ENCODE measurements at places on chromosomes 2 and 18.

- no peak overlapping the region for H3K27ac ChIP-seq
- no peaks in the 10 kb centered on the region for H3K27me3 ChIP-seq
- no peaks in the 10 kb centered on the region for H3K4me1 ChIP-seq
- no peaks in the 10 kb centered on the region for H3K36me3 ChIP-seq
- DNase-seq: no peak
- no peak overlapping the region for H3K4me3 ChIP-seq
These were observed 173.3 kb downstream of the ANKRD44 start for GRCh38 chr2:197137231-197137630.

GRCh38 chr2:217988014-217988839 is 14.6 kb downstream of the TNS1 start:
- no peaks in the 10 kb centered on the region for H3K36me3 ChIP-seq
- no peaks in the 10 kb centered on the region for H3K27me3 ChIP-seq
- peak; percentile 86 for DNase-seq
- no peak overlapping the region for H3K4me3 ChIP-seq
- peaks cover 16% of the 10 kb centered on the region for H3K4me1 ChIP-seq
- H3K27ac ChIP-seq: peak overlapping the region; percentile 52

- no peaks in the 10 kb centered on the region for H3K36me3 ChIP-seq
- H3K4me3 ChIP-seq: no peak overlapping the region
- no peak for DNase-seq
- peaks cover 25% of the 10 kb centered on the region for H3K27me3 ChIP-seq
- no peak overlapping the region for H3K27ac ChIP-seq
- H3K4me1 ChIP-seq: no peaks in the 10 kb centered on the region
These were observed 8.4 kb upstream of the KCNG2 start for GRCh38 chr18:79789091-79789891.

- H3K36me3 ChIP-seq: no peaks in the 10 kb centered on the region
- no peak overlapping the region for H3K4me3 ChIP-seq
- no peak for DNase-seq
- H3K4me1 ChIP-seq: no peaks in the 10 kb centered on the region
These were observed 102.0 kb downstream of the MAP2 start for GRCh38 chr2:209525834-209526281.

DNA sequence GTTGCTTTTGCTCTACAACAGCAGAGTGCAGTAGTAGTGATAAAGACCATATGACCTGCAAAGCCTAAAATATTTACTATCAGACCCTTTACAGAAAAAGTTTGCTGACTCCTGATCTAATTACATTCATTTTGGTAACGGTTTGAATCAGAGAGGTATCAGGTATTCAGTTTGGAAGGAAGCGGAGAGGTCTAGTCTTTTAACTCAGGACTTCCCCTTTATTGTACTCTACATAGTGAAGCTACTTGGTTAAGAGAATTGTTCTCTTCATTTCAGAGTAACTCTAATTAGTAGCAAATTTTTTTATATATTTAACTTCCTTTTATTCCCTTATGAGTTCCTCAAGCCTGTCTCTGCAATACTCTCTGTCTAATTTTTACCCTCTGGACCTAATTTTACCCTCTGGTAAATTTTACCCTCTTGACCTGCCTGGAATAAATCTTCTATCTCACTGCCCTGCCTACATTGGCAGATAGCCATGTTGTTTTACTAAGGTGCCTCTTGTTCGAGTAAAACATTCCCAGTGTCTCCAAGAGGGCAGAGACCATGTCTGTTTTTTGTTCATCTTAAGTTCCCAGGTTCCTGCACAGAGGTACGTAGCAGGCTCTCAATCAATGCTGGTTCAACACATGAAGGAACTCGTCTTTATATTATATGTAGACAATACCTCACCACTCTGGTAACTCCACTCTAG is 170.6 kb downstream of the DNAH6 start:
- no peaks in the 10 kb centered on the region for H3K27me3 ChIP-seq
- no peak overlapping the region for H3K4me3 ChIP-seq
- no peaks in the 10 kb centered on the region for H3K36me3 ChIP-seq
- no peak overlapping the region for H3K27ac ChIP-seq
- DNase-seq: no peak

DNA sequence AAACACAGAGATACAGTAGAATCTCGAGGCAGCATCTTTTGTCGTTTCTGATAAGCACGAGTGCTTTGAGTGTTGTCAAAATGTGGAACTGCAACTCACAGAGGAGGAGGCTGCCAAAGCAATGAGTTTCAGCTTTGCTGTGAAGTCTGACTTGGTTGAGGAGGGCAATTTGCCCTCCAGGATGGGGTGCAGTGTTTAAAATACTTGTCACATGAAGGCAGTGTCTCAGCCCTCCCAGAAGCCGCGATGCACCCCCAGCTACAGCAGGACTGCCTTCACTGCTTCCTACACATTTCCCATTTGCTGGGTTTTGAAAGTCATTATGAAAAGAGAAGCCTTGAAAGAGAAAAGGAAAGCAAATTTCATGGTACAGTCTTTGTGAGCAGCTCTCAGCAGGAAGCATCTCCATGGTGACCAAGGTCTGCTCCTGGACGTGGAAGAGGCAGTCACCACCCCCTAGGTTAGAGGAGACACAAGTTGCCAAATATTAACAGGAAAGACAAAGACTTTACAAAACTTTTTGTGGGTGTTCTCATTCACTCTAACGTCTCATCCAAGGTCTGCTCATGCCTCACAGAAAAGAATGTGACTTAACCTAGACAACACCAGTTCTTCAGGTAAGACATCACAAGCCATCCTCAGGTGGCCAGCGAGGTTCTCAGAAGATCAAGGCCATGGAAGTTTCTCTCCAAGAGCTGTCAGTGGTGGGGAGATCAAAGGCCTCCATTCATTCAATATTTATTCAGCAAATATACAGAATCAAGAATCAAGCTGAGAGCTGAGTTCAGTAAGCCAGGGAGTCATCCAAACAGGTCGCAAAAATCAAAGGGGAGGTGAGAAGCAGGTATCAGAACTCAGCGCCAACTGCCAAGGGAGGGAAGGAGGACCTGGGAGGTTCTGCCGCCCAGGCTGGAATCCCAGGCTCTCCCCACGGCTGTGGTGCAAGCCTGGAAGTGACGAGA is 476.0 kb downstream of the EIPR1 start:
- H3K27ac ChIP-seq: no peak overlapping the region
- H3K36me3 ChIP-seq: no peaks in the 10 kb centered on the region
- no peaks in the 10 kb centered on the region for H3K4me1 ChIP-seq
- no peaks in the 10 kb centered on the region for H3K27me3 ChIP-seq
- H3K4me3 ChIP-seq: no peak overlapping the region
- no peak for DNase-seq

GRCh38 chr2:29322011-29322410 is 206.8 kb downstream of the CLIP4 start:
- H3K4me1 ChIP-seq: no peaks in the 10 kb centered on the region
- DNase-seq: no peak
- H3K4me3 ChIP-seq: no peak overlapping the region
- H3K27ac ChIP-seq: no peak overlapping the region
- H3K36me3 ChIP-seq: no peaks in the 10 kb centered on the region
- no peaks in the 10 kb centered on the region for H3K27me3 ChIP-seq

- no peaks in the 10 kb centered on the region for H3K27me3 ChIP-seq
- H3K4me3 ChIP-seq: no peak overlapping the region
- no peaks in the 10 kb centered on the region for H3K36me3 ChIP-seq
- DNase-seq: no peak
- H3K4me1 ChIP-seq: no peaks in the 10 kb centered on the region
- no peak overlapping the region for H3K27ac ChIP-seq
These were observed 28.0 kb downstream of the STAT4 start for GRCh38 chr2:191122638-191123294.

GRCh38 chr2:14081521-14081920 is 551.0 kb upstream of the LRATD1 start:
- no peak overlapping the region for H3K27ac ChIP-seq
- H3K4me1 ChIP-seq: no peaks in the 10 kb centered on the region
- no peaks in the 10 kb centered on the region for H3K27me3 ChIP-seq
- H3K36me3 ChIP-seq: no peaks in the 10 kb centered on the region
- DNase-seq: no peak

DNA sequence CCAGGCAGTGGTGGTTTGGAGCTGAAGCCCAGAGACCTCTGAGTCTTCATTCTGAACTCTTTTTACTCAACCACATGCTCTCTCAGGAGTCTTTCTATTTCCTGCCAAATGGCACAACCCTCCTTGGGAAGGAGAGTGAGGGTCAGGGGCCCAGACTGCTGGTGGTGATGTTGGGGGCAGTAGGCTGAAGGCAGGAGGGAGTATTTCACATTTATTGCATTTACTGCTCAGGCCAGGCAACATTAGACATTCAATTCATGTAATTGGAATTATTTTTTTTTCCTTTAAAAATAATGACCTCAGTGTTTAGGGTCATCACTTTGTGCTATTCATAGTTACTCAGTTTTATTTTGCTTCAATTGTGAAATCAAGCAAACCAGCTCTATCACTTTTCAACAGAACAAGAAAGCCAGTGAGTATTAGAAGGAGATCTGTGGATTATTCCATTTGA is 311.3 kb upstream of the NT5C1B start:
- H3K27ac ChIP-seq: peak overlapping the region; percentile 42
- peak; percentile 30 for DNase-seq
- no peak overlapping the region for H3K4me3 ChIP-seq
- H3K36me3 ChIP-seq: no peaks in the 10 kb centered on the region
- no peaks in the 10 kb centered on the region for H3K27me3 ChIP-seq

DNA sequence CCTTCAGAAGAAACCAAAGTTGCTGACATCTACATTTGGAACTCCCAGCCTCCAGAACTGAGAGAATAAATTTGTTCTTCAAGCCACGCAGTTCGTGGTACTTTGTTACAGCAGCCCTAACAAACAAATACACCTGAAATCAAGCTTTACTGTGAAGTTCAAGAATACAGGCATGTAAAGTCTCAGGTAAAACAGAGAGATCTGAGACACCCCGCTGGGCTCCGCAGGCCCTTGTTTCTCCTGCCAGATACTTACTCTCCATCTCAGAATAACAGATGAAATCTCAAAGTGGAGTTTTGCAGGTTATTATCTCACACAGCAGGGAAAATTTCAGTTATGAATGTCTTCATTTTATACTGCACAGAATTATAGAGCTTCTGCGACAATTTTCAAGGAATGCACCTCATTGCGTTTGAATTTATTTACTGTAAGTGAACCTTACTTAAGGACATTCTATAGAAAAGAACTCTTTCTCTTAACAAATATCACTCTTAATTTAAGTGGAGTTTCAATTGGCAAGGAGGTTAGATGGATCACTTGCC is 492.4 kb upstream of the LRATD1 start:
- H3K4me1 ChIP-seq: no peaks in the 10 kb centered on the region
- H3K27me3 ChIP-seq: no peaks in the 10 kb centered on the region
- H3K36me3 ChIP-seq: no peaks in the 10 kb centered on the region

DNA sequence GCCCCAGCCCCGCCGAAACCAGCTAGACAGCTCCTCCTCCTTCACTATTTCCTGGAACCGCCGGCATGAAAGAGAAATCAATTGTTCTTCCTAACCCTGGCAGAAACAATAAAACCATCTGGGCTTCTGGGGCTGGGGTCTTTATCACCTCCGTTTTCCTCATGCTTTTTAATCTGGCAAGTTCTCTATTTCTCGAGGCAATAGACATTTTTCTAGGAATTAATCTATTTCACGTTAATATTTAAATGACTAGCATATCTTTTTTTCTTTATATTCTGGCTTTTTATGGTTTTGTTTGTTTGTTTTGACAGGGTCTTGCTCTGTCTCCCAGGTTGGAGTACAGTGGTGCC is 1.4 kb upstream of the KIF1A start:
- H3K4me1 ChIP-seq: peaks cover 19% of the 10 kb centered on the region
- H3K4me3 ChIP-seq: no peak overlapping the region
- H3K36me3 ChIP-seq: no peaks in the 10 kb centered on the region
- no peak for DNase-seq

DNA sequence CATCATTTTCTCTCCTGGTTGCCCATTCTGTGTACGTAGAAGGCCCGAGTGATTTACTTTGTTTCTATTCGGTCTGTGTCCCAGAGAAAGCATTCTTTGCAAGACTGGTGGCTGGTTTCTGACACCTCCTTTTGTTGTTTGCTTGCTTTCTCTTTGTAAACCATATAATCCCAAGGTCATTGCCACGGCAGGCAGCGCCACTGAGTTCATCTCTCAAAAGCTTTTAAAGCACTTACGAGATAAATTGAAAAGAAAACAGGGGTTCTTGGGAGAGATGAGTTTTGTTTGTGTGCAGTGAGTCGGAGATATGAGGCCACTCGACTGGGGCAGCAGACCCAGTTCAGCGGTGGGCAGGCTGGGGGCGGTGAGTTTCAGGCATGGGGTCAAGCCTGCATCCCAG is 137.6 kb downstream of the NCK2 start:
- no peak overlapping the region for H3K27ac ChIP-seq
- DNase-seq: no peak
- no peaks in the 10 kb centered on the region for H3K27me3 ChIP-seq
- H3K4me3 ChIP-seq: no peak overlapping the region
- H3K4me1 ChIP-seq: peaks cover 3% of the 10 kb centered on the region

- H3K4me1 ChIP-seq: peaks cover 5% of the 10 kb centered on the region
- no peaks in the 10 kb centered on the region for H3K36me3 ChIP-seq
These were observed 1.8 kb upstream of the KCNG3 start for GRCh38 chr2:42495611-42496010.

GRCh38 chr2:128363934-128364361 is 45.3 kb upstream of the HS6ST1 start:
- no peak overlapping the region for H3K27ac ChIP-seq
- H3K4me1 ChIP-seq: no peaks in the 10 kb centered on the region
- H3K36me3 ChIP-seq: no peaks in the 10 kb centered on the region
- no peaks in the 10 kb centered on the region for H3K27me3 ChIP-seq
- H3K4me3 ChIP-seq: no peak overlapping the region

Data from uterus (tissue), 4 donors.